Psoas muscle (tissue), 8 donors: ENCODE measurements at places on chromosomes 5 and 9.
A peak's percentile ranks its signal among the peaks of the same experiment; 100 is the strongest.

- DNase-seq = no peak
Measured at GRCh38 chr5:159343295-159344094, 13.2 kb upstream of the IL12B start.

GRCh38 chr5:22465177-22465576 is 388.0 kb downstream of the CDH12 start:
- no peak for DNase-seq

- DNase-seq = no peak
Measured at GRCh38 chr5:59034498-59035186, 451.8 kb downstream of the RAB3C start.

DNA sequence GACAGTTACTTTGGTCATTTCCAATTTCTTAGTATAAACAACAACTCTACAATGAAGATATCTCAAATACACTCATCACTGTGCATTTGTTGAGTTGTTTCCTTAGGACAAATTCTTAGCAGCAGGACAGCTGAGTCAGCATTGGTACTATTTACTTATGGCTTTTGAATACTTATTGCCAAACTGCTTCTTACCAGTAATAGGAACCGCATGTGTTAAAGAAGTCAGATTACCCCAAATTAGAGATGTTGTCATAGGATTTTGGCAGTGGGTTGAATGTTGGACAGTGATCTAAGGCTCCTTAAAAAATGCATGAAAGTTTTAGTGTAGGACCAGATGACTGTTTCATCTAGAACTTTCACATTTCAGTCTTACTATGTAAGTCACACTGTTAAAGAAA is 280.1 kb upstream of the DMRT1 start:
- no peak for DNase-seq

GRCh38 chr9:30774326-30774725 is 1610.1 kb upstream of the ACO1 start:
- peak; percentile 21 for DNase-seq

DNA sequence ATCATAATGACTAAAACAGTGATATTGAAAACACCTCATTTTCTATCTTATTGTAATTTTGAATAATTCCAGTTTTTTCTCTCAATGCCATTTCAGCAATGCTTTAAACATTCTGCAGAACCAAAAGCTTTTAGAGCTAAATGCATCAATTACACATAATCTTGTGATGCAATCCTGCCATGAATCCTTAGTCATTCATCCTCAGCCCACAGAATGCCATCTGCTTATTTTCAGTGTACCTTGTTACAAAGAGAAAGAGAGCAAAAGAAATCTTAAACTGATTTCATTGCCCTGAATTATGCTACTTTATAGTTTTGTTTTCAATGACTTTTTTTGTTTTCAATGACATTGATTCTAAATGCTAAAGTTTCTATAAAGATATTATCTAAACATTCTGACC is 1234.8 kb upstream of the C9orf72 start:
- no peak for DNase-seq

- no peak for DNase-seq
Measured at GRCh38 chr9:104088416-104088815, 5.7 kb upstream of the SMC2 start.

DNA sequence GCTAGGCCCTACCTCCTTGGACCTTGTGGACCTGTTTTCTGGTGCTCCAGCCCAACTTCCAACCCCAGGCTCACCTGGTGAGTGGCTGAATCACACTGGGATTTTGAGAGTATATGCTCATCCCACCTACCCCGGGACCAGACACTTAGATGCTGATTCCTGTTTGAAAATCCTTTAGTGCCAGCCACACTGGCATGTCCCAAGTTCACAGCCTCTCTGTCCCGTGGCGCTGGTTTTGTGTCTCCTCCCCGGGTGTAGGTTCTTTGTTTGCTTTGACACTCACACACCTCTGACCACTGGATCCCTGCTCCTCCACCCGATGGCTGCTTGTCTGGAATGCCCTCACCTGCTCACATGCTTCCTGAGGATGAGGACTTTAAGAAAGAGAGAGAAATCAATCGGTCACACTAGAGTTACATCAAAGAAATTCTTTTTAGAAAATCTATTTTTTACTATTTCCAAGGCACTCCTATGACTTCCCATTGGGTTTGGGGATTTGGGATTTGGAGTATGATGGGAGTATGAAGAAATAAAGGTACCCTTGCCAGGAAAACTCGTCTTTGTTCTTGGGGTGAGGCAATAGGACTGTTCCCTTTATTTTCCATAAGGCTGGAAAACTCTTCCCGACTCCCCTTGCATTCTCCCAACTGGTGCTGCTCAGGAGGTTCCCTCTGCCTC is 7.3 kb upstream of the SLC25A48 start:
- peak; percentile 24 for DNase-seq

DNA sequence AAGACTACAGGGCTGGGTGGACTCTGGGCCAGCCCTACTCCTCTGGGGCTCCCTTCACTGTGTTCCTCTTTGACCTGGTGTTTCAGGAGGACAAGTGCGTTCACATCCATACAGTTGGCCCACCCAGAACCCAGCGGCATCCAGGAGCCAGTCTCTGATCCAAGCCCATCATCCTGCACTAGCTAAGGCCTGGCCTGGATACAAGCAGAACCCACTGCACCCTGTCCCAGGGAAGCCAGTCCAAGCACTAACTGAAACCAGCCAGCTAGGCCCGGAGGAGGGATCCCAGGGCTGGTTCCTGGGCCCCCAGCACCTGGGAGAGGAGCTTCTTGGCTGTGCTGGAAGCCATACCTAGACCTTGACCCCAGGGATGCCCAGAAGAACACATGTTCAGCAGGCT is 4.1 kb upstream of the GBGT1 start:
- no peak for DNase-seq

DNA sequence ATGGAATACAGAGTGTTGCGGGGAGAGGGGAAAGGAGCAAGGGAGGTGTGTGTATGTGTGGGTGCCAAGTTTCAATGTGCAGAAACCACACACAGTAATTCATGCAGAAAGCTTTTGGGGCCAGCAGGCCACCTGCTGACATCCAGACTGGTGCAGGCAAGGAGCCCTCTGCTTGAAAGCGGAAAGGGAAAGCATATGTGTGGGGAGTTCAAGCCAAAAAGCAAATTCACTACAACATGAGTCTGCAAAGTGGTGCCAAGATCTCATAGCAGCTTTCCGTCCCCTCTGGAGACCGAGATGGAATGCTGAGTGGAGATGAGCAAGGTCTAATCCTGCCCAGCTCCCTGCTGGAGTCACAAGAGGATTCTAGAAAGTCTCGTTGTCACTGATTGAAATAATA is 159.7 kb upstream of the VLDLR start:
- DNase-seq = no peak
